Hindlimb muscle (tissue), 1 donor: ENCODE measurements at places on chromosomes 13 and 19.

DNA sequence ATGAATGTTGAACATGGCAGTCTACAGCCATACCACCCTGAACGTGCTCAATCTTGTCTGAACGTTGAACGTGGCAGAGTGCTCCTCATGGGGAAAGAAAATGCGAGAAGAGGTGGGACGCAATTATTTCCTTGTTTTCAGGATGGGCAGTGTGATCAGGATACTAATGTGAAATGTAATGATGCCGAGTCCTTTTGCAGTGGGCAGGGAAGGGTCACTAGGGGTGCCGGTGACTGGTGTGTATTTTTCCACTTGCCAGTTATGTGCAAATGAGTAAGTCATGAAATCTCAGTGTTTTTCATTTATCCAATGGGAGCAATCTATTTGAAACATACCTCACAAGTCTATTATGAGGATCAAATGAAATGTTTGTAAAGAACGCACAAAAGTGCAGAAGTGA is 84.8 kb downstream of the LNX2 start:
- no peak for DNase-seq

DNA sequence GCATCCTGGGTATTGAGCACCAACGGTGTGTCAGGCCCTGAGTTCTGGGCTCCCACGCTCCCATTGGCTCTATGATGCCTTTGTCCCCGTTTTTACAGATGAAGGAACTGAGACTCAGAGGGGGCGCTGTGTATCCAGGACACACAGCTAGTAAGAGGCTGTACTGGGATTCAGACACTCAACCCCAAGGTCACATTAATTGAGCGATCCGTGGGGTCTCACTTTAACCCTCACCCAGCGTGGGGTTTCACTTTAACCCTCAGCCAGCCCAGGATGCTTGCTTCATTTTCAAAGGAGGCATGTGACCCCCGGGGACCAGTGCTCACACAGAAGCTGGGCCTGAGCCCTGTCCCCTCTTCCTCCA is 42.6 kb downstream of the CYP4F22 start:
- DNase-seq = no peak

DNA sequence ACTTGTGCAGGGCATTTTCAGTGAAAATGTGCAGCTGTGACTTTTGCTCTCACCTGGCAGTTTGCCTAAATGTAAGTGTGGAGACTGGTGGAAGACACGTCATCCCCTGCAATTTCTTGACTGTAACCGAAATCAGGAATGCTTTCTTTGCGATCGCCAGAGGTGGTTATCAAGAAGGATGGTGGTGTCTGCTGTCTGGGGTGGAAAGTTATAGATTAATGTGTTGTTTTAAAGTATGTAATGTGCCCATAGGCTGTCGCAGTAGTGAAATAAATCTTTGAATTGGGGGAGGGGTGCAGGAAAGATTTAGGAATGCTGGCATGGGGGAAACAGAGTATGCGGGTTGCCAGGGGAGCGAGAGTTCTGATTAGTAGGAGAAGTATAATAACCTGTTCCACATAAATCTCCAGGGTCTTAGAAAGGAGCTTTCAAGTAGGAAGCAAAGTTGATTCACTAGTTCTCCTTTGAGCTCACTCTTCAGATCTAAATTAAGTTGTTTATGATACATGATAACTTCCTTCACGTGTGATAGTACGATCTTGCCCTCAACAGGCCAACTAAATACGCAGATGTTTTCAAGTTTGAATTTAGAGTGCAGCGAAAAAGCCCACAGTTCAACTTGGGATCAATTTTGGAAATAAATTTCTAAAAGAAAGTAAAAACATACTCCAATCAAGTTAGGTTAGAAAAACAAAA is 1520.0 kb upstream of the SLC10A2 start:
- DNase-seq = no peak

- no peak for DNase-seq
Measured at GRCh38 chr19:7987114-7987768, 18.2 kb downstream of the ELAVL1 start.

DNA sequence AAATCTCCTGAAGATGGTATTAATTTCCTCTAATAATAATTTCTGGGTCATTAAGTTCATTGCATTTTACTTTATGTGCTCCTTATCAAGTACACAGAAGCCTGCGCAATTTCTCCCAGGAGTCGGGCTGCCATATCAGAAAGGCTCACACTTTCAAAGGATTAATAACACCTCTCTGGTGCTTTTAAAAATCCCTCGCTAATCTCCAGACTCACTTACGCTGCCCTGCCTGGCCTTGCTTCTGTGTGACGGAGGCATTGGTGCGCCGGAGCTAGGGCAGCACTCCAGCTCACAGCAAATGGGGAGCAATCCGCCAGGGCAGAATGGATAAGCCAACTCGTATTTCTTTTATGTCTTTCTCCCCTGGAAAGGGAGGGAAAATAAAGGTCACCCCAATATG is 300.8 kb downstream of the EFNB2 start:
- no peak for DNase-seq

- DNase-seq = no peak
Measured at GRCh38 chr13:45823583-45823982, 28.0 kb downstream of the SIAH3 start.

DNA sequence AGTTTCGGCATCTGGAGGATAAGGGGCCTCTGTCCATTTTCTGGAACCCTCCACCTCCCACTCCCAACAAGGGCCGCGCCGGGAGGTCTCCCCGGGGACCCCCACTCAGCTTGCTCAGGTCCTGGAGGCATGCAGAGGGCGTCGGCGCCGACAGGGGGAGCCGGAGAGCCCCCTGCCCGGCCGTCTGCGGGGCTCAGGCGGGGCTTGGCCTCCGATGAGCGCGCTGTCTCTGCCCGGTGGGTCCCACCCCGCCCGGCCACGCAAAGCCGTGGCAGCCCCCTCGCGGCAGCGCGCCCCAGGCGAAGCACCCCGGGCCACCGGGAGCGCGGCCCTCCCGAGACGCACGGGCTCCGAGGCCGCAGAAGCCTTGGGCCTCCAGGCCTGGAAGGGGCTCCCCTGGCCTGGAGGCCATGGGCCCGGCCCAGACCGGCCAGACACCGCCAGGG is 149.7 kb upstream of the ZNF536 start:
- no peak for DNase-seq

- no peak for DNase-seq
Measured at GRCh38 chr13:43054803-43055802, 31.7 kb downstream of the DNAJC15 start.

DNA sequence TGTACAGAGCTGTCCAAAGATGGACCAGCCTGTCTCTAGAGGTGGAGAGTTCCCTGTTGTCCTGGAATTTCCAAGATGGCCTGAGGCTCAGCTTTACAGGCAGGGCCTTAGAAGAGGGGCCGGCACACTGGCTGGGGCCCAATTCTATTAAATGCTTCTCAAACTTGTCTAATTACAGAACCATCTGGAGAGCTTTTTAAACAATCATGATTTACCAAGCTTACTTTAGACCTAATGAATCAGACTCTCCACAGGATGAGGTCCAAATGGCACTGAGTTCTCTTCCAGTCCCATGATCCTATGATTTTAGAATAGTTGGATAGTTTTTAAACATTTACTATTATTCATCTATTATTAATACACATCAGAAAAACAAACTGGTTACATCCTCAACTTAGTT is 123.5 kb downstream of the DNAJC3 start:
- no peak for DNase-seq

DNA sequence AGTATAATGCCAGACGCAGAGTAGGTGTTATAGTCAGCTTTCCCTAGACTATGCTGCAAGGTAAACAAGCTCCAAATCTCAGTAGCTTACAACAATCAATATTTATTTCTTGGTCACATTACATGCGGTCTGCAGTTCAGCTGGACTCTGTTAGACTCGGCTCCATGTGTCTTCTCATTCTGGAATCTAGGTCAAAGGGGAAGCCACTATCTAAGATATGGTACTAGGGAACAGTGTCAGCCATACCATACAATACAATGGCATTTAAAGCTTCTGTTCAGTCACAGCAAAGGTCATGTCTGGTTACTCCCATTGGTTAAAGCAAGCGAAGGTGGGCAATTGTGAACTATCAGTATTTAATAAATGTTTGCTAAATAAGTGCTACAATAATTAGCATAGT is 65.3 kb upstream of the SERTM1 start:
- DNase-seq = no peak

DNA sequence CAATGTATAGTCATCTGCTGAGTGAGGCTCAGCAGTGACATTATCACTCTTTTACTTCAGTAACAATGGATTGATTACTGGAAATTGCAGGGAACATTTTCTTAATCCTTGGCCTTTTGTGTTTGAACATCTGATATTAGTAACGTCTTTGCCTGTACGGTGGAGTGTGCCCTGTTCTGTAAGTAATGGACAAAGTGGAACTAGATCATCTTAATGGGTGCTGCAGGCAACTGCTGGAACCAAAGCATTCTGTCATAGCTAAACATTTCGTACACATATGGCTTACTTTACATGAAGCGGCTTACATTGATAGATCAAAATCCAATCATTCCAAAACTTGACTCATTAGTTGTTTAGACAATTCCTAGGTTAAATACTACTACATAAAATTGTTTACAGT is 114.1 kb downstream of the MYO16 start:
- no peak for DNase-seq

- DNase-seq = no peak
Measured at GRCh38 chr13:42322806-42323205, 50.9 kb downstream of the AKAP11 start.
